CD4-positive, alpha-beta memory T cell (primary cell): ENCODE measurements at places on chromosomes 2 and 18.

- no peak for DNase-seq
These were observed 235.8 kb downstream of the EN1 start for GRCh38 chr2:118611691-118612090.

- no peak for DNase-seq
These were observed at the start of gene SYT4 for GRCh38 chr18:43277164-43277600. SYT4 (minus strand) TSS chr18:43277490; CDS start chr18:43277281, 209 bp downstream.

- no peak for DNase-seq
These were observed 2.7 kb downstream of the HRH4 start for GRCh38 chr18:24462838-24463775.

- no peak for DNase-seq
These were observed 42.5 kb upstream of the TTC32 start for GRCh38 chr2:19944205-19944845.

DNA sequence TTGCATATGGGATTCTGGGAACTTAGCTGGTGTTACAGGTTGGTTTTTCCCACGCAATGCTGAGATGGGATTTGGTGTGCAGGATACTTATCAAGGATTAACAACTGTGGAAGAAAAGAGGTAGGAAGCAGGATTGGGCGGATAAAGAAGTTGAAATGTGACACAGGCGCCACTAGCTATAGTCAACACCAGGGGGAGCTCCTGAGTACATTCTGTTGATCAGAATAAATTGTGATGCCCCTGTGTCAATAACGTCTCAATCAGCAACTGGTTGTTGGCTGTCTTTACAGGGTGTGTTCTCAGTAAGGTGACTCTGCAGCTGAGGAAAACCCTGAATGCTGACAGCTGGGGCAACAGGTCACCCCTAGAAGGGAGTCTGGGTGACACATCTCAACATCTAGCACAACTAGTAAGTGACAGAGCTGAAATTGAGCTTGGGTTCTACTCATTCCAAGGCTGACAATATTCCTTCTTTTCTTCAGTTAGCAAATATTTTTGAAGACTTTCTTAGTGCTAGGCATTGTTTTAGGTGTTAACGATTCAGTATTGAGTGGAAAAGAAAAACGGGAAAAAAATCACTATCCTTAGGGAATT lies 143.0 kb downstream of the ARL6IP6 start:
- DNase-seq = no peak

GRCh38 chr2:177316756-177317155 lies 52.2 kb upstream of the NFE2L2 start:
- no peak for DNase-seq

- no peak for DNase-seq
These were observed 47.8 kb downstream of the TMX3 start for GRCh38 chr18:68667121-68667520.

- DNase-seq = no peak
These were observed 181.3 kb upstream of the SIX2 start for GRCh38 chr2:45190481-45190942.

- no peak for DNase-seq
These were observed 31.5 kb downstream of the NOL10 start for GRCh38 chr2:10658041-10658913.

DNA sequence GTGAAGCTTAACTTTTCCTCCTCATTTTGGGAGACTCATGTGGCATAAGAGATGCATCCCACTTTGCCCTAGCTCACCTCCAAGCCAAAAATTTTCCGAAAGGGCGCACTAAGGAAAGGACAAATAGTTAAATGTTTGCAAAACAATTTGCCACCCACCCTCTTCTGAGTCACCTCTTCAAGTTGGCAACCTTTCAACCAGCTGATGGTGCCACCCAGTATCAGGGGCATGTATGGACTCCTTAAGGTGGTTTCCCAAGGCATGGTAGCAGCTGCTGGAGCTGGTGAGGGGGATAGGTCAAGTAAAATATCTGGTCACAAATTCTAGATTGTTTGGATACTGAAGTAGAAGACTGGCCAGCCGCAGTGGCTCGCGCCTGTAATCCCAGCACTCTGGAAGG lies 17.2 kb upstream of the ITGAV start:
- DNase-seq = no peak

- peak; percentile 76 for DNase-seq
These were observed at the start of gene CYTIP for GRCh38 chr2:157443795-157444640. CYTIP (minus strand) TSS chr2:157444089; CDS start chr2:157444020, 69 bp downstream.

DNA sequence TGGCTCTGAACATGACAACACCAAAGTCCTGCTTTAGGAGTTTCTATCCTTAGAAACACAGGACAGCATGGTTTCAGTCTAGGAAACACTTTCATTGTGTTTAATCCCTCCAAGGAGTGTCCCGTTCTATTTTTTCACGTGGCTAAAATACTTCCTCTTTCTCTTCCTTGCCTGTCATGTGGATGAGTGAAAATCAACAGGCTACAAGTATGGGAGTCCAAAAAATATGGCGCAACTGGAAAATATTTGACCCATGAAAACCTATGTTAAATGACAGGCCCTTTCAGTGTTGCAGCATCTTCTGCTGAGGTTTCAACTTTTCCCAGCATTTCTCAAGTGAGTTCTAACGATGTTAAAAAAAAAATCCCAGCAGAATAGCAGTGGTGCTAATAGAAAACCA lies 146.3 kb downstream of the LAMA3 start:
- DNase-seq = no peak

DNA sequence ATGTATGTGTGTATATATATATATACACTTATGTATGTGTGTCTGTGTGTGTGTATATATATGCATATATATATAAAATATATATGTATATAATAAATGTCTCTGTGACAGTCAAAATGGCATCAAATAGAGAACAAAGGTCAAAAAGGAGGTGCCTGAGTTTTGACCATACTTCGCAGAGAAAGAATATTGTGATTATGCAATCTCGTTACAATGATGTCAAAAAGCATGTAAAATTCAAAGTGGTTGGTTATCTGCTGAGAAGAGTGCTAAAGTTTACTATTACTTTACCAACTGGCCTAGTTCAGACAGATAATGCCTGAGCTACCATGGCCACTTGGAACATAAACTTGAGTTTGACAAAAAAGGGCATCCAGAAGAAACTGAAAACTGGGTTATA lies 375.0 kb downstream of the NBAS start:
- DNase-seq = no peak

DNA sequence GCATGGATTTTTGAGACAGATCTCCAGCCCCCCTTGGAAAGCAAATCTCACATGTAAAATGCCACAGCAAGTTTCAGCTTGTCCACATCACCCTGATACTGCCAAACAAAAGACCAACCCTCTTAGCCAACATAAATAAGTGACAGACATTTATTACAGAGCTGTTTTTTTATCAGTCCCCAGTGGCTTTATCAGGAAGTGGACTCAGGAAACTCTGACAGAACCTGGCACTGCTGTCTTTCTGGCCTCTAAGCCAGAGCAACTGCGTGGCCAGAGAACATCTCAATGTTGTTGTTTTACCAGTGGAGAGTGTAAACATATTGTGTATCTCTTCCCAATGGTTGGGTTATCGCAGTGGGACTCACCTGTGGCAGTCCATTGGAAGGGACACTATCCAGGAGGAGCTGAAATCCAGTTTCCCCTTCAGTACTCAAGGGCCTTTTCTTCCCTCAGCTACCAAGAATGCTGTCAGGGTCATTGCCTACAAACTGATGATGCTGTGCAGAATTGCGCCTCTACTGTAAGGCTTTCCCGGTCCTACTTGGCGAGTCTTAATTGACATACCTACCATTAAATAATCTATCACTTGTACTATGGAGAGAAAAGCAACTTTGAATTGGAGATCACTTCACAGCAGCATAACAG lies 22.0 kb downstream of the SLC14A1 start:
- DNase-seq = no peak

DNA sequence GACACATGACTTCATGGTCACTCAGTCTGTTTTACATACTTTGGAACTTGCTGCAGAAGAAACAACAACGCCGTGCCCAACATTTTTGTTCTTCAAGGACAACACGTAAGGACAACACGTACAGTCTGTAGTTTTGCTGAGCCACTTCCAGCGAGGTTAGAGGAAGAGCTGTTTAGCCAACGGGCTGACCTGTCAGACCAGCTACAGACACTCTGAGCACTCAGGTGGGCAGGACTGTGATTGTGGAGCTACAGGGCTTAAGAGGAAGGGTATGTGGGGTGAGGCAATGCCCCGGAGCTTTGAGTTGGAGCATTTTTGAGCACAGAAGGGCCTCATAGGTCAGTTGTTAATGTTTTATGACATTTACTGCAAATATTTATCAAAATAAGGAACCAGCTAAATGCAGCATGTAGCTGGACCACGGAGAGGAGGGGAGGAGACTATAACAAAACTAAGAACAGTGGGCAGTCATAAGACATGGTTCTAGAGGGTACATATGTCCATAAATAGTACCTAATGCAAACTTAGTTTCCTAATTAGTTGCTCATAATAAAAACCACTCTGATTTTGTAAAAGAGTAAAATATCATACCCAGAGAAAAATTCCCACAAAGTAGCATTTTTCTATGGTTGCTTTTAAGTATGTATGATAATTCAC lies 26.3 kb upstream of the NPC1 start:
- no peak for DNase-seq

DNA sequence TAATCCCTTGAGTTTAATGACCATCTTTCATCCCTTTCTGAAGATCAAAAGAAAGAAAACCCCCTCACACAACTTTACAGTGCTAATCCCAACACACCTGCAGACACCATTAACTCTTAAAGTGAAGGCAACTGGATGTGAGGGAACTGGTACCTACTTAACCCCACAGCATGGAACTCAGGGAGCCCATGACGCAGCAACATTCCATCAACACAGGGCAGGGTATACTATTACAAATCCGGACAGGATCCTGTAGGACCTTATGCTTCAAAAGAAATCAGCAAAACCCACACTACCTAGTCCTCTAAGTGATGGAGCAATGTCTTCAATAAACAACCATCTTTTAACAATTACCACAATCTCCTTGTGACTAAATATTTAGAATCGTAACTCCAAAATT lies 78.6 kb downstream of the FARSB start:
- no peak for DNase-seq

DNA sequence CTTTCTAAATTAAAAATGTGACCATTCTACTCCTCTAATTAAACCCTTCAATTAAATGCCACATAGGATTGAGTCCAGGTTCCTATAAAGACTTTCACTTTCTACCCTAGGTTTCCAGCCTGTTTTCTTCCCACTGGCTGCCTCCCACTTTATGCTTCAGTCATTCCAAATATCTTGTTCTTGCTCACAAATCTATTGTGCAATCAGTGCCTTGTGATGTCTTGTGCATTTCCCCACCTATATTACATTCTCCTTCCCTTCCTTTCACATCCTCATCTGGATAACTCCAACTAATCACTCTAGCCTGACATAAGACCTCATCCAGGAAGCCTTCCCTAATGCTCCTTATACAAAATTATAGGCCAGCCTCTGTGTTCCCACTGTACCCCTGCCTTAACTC lies 281.7 kb upstream of the LRATD1 start:
- peak; percentile 21 for DNase-seq

GRCh38 chr2:44826601-44827000 lies 114.9 kb upstream of the SIX3 start:
- no peak for DNase-seq

DNA sequence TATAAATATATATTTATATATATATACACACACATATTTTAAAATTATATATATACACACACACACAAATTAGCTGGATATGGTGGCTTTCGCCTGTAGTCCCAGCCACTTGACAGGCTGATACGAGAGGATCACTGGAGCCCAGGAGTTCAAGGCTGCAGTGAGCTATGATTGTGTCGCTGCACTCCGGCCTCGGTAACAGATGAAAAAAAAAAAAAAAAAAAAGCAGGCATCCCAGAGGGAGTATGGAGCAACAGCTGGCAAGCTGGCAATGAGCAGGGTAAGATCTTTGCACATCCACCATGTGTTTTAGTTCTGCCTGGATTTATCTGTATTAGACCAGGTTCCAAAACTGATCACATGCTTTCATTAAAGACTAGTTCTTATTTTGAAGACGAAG lies 170.1 kb downstream of the MAP2 start:
- no peak for DNase-seq
